ENCODE measurements at places on chromosomes 3 and 15.

- DNase-seq = no peak
These were observed 246.5 kb downstream of the PTPRG start for GRCh38 chr3:61807865-61808276.

GRCh38 chr3:184750349-184751083, 38.7 kb upstream of the MAGEF1 start:
- DNase-seq = no peak

GRCh38 chr3:196932600-196932999, 9.7 kb downstream of the NCBP2 start:
- no peak for DNase-seq

GRCh38 chr3:159766563-159767185, 222.0 kb upstream of the IL12A start:
- DNase-seq = no peak

DNA sequence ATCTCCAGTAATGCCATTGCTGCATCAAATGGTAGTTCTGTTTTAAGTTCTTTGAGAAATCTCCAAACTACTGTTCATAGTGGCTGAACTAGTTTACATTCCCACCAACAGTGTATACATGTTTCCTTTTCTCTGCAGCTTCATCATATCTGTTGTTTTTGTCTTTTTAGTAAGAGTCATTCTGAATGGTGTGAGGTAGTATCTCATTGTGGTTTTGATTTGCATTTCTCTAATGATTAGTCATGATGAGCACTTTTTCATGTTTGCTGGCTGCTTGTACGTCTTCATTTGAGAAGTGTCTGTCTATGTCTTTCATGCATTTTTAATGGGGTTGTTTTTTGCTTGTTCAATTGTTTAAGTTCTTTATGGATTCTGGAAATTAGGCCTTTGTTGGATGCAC, 10.2 kb upstream of the GCSAM start:
- no peak for DNase-seq

DNA sequence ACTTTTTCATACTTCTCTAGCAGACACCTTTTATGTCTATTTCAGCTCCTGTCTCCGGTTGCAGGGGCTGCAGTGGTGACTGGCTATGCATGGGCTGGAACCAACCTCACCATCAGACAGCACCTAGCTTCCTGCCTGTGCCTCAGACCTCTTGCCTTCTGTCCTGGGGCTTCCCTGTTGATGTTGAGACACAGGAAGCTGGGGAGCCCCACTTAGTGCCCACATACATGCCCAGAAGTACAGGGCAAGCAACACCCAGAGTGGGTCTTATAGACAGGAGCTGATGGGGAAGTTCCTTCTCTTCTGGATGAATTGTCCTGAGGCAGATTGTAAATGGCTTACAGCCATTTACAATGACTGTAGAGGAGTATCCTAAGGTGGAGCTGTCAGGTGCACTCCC, 65.3 kb upstream of the SIAH2 start:
- DNase-seq = no peak

DNA sequence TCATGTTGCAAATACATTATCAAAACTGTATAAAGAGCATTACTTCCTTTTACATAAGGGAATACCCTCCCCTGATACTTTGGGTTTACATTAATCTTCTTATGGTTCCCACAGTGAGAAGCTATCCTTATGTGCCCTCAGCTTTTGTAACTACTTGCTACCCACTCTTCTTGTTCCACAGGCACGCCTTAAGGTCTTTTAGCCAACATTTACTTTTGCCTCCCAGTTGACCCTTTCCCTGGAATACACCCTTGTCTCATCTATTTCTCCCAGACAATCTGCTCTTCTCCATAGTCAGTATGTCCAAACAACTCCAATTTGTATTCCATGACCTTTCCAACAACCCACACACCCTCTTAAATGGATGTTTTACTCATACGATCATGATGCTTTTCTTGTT, 116.8 kb upstream of the COL8A1 start:
- no peak for DNase-seq

DNA sequence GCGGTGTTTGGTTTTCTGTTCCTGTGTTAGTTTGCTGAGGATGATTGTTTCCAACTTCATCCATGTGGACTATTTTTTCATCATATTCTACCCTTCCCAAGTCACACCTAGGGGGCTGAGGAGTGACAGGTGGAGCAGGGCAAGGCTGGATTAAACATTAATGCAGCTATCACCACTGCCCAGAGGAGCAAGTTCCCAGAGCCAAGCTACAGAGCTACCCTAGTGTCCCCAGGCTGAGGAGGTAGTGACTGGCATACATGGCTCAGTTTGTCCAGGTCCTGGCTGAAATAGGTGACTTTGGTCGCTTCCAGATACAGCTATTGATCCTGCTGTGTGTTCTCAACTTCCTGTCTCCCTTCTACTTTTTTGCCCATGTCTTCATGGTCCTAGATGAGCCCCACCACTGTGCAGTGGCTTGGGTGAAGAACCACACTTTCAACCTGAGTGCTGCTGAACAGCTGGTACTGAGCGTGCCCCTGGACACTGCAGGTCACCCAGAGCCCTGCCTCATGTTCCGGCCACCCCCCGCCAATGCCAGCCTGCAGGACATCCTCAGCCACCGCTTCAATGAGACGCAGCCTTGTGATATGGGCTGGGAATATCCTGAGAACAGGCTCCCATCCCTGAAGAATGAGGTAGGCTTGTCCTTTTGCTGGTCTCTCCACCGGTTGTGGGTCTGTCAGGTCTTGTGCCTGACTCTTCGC, at the start of gene SLC22A13:
Gene SLC22A13, plus strand, starts transcription at position 209 of the 704 bp plus-strand sequence. Its CDS starts 49 bp downstream, at position 258.
- no peak for DNase-seq

DNA sequence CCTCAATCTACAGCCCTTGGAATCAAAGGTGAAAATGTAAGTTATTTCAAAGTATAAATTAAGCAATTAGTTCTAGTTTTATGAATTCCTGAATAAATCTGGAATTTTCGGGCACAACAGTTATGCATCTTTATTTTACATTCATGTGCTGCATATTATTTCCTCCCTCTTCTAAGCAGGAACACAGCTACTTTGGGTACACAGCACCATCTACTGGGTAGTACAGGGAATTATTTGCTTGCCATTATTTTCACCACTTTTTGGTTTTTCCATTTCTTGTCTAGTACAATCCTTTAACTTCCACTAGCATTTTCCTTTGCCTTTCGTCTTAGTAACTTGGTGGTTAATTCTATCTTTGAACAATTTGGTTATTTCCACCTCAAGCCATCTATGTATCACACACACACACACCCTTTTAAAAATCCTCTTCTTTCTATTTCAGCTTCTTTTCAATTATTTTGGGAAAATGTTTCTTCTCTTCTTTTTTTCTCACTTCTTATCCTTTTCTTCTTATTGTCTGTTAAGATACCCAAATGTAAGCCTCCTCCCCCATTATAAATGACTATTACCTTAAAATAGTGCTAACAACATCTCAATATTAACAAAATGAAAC, 451.0 kb downstream of the MFSD1 start:
- no peak for DNase-seq

- DNase-seq = no peak
These were observed 85.5 kb downstream of the FLNB start for GRCh38 chr3:58093574-58094195.

DNA sequence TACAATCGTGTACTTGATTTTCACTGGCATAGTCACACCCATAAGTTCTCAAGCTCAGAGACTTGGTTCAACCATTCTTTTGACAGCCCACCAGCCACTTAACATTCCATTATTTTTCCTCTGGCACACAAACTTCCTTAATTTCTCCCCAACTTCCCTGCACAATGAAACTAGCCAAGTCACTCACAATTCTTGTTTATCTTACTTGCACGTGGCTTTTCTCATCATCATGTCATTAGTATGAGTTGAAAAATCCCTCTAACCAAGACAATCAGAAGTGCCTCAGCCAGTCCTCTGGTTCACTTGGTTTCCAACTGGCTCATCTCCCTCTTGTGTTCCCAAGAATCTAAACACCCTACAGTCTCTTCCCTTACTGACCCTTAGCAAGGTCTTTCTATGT, 110.5 kb upstream of the PTPRG start:
- DNase-seq = no peak

- DNase-seq = no peak
These were observed 90.0 kb downstream of the EFL1 start for GRCh38 chr15:82172506-82172905.

DNA sequence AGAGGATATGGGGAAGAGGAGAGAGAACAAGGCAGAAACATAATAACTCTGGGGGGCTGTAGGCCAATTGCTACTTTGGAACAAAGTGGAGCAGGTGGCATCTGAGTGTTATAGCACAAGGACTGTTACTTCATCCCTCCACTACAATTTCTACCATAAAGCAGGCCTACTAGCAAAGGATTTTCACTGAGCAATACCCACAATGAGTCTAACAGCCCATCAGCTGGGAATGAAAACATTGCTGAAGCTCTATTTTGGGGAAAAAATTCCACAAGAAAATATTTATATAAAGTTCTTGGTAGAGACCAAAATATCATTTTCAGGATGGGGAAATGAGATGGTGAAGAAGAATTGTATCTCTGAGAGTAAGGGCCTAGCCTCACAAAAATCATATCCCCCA, 3.6 kb upstream of the SHC4 start:
- no peak for DNase-seq

DNA sequence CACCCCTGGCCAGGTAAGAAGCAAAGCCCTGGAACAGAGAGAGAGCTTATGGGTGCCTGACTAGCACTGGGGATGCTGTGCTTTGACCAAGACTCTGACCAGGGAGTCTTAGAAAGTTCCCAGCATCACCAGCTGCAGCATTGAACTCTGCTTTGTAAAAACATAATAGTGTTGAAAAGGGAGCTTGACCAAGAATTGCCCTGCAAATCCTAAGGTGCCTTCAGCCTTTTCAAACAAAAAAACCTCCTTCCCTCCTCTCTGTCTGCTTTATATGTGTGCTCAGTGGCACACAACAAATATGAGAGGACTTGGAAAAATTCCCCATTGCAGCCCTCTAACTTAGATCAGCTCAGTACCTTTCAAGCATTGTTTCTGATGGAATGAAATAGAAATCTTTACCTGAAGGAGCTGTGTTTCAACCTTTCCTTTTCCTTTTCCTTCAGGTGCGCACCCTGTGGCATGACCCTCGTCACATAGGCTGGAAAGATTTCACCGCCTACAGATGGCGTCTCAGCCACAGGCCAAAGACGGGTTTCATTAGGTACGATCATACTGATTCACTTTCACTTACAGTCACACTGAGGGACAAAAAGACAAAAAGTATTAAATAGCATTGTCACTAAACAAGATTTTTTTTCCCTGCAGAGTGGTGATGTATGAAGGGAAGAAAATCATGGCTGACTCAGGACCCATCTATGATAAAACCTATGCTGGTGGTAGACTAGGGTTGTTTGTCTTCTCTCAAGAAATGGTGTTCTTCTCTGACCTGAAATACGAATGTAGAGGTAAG, 13.0 kb downstream of the THBS1 start:
- DNase-seq = peak; percentile 63

GRCh38 chr3:49406571-49407565, 4.9 kb downstream of the RHOA start:
- no peak for DNase-seq

- no peak for DNase-seq
These were observed 256.2 kb upstream of the RARB start for GRCh38 chr3:25171897-25172296.

- DNase-seq = no peak
These were observed 42.2 kb upstream of the POU1F1 start for GRCh38 chr3:87318617-87319021.

GRCh38 chr3:3351226-3351625, 171.7 kb upstream of the CRBN start:
- no peak for DNase-seq

GRCh38 chr3:25610167-25610566, 54.5 kb downstream of the TOP2B start:
- DNase-seq = no peak

Data from activated CD4-positive, alpha-beta memory T cell treated with anti-CD3 and anti-CD28 coated beads for 36 hours (primary cell).